Activated T-cell treated with anti-CD3 and anti-CD28 coated beads for 24 hours (primary cell): ENCODE measurements at places on chromosomes 1 and 21.

DNA sequence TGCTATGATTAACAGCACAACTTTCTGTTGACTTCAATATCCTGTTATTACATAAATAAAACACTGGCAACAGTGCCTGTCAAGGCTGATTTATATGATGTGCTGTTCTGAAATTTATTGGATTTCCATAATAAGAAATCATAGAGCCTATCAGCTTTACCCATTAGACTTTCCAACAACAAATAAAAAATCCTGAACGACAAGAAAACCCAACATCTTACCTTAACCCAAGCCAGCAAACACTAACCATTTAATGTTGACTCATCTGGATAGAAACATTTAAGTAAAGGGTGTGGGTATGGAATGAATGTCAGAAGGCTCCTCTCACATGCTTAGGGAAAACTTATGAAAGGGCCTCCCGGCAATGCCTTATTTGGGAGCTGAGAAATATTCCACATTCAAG is 165.1 kb downstream of the SLC45A1 start:
- no peak for DNase-seq

- no peak for DNase-seq
Measured at GRCh38 chr1:6249739-6250689, 6.0 kb downstream of the HES3 start.

GRCh38 chr1:50995651-50996050 is 25.6 kb downstream of the CDKN2C start:
- DNase-seq: no peak

- DNase-seq: peak; percentile 26
Measured at GRCh38 chr21:40386294-40386911, 460.6 kb downstream of the DSCAM start.

GRCh38 chr1:173475564-173476196 is 1.5 kb upstream of the PRDX6 start:
- DNase-seq: peak; percentile 9

DNA sequence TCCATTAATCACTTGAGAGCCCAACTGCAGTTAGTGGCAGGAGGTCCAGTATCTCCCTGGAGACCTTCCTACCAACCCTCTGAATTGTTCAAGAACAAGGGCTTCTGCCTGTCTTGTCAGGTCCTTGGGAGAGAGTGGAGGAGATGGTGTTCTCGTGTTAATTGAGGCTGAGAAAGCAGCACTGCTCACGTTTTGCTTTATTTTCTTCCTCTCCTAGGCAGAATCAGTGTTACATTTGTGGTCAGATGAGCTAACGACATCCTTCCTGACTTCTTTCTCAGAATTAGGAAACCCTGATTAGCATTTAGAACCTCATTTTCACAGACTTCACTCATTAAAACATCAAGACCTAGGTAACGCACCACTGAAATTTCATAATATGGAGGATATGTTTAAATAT is 26.4 kb upstream of the LRIG2 start:
- no peak for DNase-seq

GRCh38 chr1:57850176-57850940 is 426.5 kb upstream of the DAB1 start:
- DNase-seq: no peak
